ENCODE measurements at places on chromosomes 3 and 15.

GRCh38 chr3:186381424-186382216 is 19.6 kb upstream of the DGKG start:
- H3K36me3 ChIP-seq: no peaks in the 10 kb centered on the region
- no peaks in the 10 kb centered on the region for H3K4me1 ChIP-seq
- no peak overlapping the region for H3K4me3 ChIP-seq
- no peak overlapping the region for H3K27ac ChIP-seq
- peaks cover 4% of the 10 kb centered on the region for H3K27me3 ChIP-seq
- DNase-seq: no peak

DNA sequence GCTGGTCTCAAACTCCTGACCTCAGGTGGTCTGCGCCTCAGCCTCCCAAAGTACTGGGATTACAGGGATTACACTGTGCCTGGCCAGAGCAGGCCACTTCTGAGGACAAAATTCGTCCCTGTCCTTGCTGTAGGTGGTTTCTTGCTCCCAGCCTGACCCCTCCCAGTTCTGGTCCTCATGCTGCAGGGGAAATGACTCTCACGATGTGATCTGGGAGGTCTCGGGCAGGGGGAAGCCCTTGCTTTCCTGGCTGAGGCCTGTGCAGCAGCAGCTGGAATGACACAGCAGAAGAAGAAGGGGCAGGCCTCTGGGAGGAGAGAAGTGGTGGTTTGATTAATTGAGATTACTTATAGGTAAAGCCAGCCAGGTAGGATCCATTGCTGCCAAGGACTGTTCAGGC is 39.3 kb downstream of the MEGF11 start:
- H3K27ac ChIP-seq: no peak overlapping the region
- no peak overlapping the region for H3K4me3 ChIP-seq
- no peaks in the 10 kb centered on the region for H3K36me3 ChIP-seq
- no peaks in the 10 kb centered on the region for H3K27me3 ChIP-seq
- DNase-seq: no peak
- no peaks in the 10 kb centered on the region for H3K4me1 ChIP-seq

DNA sequence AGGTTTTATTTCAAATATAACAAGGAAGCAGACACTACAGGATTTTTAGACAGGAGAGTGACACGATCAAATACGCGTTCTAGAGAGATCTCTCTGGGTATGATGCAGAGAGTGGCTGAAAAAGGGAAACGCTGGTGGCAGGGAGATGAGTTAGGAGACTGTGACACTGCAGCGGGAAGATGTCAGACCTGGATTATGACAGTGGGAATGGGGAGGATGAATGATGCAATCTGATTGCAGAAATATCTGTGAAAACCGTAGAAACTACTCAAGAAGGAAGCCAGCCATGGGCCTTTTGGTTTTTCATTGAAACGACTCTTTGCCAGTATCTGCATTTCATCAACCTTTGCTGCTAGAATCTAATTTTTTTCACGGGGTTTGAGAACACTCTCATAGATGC is 157.9 kb downstream of the FAM43A start:
- no peaks in the 10 kb centered on the region for H3K4me1 ChIP-seq
- H3K36me3 ChIP-seq: no peaks in the 10 kb centered on the region
- H3K27me3 ChIP-seq: no peaks in the 10 kb centered on the region
- no peak for DNase-seq

GRCh38 chr15:34336991-34337556 is 507 bp downstream of the SLC12A6 start:
- peak overlapping the region; percentile 100 for H3K4me3 ChIP-seq
- H3K4me1 ChIP-seq: peaks cover 77% of the 10 kb centered on the region
- DNase-seq: peak; percentile 39
- H3K27me3 ChIP-seq: no peaks in the 10 kb centered on the region

DNA sequence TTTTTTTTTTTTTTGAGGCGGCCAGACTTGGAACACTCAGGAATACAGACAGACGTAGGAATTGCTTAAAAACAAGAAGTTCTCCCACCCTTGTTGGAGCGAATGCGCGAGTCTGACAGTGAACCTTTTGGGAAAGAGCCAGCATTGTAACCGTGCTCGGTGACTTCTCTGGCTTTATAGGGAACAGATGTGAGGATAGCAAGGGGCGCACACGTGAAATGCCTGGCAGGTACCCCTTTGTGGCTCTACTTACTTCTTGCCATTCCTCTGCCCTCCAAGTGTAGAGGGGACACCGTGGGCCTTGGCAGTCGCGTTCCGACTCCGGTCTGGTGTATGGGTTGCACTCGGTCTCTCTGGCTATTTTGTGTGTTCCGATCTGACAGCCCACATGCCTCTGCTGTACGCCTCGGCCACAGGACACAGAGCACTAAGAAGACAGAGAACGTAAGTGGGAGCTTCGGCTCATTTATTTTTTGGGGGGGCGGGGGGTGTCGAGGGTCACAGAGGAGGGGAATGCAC is 126.4 kb downstream of the ADAMTS9 start:
- H3K27ac ChIP-seq: no peak overlapping the region
- H3K36me3 ChIP-seq: no peaks in the 10 kb centered on the region
- no peak for DNase-seq
- peaks cover 4% of the 10 kb centered on the region for H3K27me3 ChIP-seq
- no peak overlapping the region for H3K4me3 ChIP-seq

DNA sequence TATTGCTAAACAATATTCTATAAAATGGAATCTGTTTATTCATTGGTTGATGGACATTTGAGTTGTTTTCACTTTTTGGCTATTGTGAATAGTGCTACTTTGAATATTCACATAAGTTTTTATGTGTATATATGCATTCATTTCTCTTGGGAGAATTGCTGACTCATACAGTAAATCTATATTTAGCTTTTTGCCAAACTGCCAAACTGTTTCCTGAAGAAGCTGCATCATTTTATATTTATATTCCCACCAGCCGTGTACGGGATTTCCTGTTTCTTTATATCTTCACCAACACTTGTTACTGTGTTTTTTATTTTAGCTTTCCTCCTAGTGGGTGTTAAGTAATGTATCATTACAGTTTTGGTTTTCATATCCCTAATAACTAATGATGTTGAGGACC is 12.5 kb upstream of the TCAIM start:
- no peaks in the 10 kb centered on the region for H3K4me1 ChIP-seq
- no peak for DNase-seq
- H3K27ac ChIP-seq: no peak overlapping the region
- H3K4me3 ChIP-seq: no peak overlapping the region

DNA sequence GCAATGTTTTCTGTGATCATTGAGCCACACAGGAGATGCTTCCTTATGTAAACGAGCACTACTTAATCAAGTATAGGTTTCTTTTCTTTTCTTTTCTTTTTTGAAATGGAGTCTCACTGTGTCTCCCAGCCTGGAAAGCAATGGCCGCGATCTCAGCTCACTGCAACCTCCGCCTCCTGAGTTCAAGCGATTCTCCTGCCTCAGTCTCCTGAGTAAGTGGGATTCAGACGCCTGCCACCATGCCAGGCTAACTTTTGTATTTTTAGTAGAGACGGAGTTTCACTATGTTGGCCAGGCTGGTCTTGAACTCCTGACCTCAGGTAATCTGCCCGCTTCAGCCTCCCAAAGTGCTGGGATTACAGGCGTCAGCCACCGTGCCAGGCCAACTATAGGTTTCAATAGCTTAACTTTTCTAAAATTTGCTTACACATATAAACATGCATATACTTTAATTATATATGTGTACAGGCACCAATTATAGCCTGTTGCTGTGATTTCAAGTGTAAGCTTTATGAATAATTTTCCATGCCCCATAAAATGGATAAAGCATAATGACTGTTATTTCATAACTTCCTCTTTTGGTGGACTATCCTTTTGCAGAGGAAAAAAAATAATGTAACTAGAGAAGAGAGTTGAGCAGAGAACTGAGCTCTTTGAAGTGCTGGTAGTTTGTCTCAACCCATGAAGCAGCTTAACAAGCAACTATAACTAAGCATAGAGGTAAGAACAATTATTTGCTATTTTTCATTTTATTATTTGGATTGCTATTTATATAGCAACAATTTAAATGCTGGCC is 24.8 kb upstream of the MBNL1 start:
- DNase-seq: no peak
- peak overlapping the region; percentile 92 for H3K27ac ChIP-seq
- peaks cover 14% of the 10 kb centered on the region for H3K4me1 ChIP-seq
- H3K27me3 ChIP-seq: no peaks in the 10 kb centered on the region
- H3K36me3 ChIP-seq: no peaks in the 10 kb centered on the region
- peak overlapping the region; percentile 97 for H3K4me3 ChIP-seq
